ENCODE measurements at places on chromosomes 4 and X.

GRCh38 chr4:140252141-140252741, 98.3 kb upstream of the MAML3 start:
- no peak for DNase-seq

- no peak for DNase-seq
Observed at GRCh38 chr4:1030031-1030430, 18.6 kb downstream of the FGFRL1 start.

- no peak for DNase-seq
Observed at GRCh38 chrX:100297728-100298127, 112.3 kb downstream of the PCDH19 start.

GRCh38 chrX:51608126-51608525, 10.6 kb downstream of the CENPVL3 start:
- no peak for DNase-seq

- DNase-seq, result no peak
Observed at GRCh38 chr4:17109126-17109525, 210.7 kb upstream of the LDB2 start.

- DNase-seq, result no peak
Observed at GRCh38 chr4:1798580-1799386, 5.7 kb downstream of the FGFR3 start.

DNA sequence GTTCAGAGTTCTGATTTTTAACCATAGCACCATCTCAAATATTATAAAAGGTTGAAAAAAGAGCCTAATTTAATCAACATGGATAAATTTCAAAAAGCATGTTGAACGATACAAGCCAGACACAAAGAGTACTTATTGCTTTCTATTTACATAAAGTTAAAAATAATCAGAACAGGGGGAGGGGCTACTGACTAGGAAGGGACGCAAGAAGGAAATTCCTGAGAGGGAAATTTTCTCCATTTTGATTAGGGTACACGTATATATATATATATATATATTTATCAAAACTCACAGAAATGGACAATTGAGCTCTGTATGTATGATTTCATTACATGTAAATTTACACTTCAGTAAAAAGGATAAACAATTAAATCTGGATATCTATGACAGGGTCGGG, 482 bp upstream of the MBTPS2 start:
- no peak for DNase-seq

DNA sequence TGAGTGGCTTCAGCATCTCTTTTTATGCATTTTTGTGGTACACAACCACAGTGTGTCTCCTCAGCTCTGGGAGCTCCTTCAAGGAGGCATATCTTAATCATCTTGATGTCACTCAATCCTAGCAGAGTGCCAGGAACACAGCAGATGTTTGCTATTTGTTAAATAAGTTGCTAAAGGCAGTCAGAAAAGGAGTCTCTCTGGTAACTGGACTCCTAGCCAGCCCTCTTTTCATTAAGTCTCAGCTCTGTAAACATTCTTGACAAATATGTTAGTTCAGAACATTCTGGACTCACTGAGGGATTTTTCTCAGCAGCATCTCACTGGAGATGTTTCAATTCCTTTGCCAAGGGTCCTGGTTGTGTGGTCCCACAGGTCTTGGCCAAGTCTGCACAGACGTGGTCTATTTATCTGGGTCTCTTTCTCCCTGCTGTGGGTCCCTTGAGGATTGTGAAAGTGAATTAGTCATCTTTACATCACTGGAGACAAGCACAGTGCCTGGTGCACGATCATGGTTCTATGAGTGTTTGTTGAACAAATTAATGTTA, 20.3 kb upstream of the FAM9C start:
- DNase-seq, result no peak

DNA sequence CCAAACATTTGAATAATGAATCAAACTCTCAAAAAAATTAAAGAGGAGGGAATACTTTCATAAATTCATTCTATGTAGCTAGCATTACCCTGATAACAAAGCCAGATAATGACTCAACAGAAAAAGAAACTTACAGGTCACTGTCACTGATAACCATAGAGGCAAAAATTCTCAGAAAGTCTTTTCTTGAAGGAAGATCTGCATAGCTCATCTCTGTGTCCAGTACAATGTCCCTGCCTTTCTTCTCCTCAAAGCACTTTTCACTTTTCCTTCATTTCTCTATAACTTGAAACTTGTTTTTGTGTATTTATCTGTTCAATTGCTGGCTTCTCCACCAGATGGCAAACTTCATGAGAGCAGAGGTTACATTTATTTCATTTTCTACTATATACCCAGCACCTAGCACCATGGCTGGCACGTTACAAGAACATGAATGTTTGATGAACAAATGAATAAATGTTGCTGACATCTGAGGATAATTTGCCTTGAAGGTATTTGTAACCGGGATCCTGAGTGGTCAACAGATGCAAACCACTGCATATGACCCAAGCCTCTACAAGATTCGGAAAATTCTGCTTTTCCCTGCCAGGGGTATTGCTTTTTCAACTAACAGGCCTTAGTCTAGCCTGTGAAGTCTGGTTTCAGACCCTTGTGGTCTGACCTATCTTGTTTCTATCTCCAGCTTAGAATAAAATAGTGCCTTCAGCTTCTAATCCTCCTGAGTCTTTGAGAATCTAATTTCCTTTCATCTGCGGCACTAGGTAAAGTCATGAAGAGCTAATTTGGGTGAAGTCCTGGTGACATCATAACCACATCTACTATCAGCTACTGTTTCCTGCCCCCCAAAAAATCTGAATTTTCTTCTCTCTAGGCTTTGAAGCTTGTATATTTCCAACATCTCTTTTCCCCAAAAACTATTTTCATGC, 52.5 kb upstream of the ANTXR2 start:
- DNase-seq, result no peak

GRCh38 chr4:13514722-13515121, 29.6 kb downstream of the NKX3-2 start:
- no peak for DNase-seq

DNA sequence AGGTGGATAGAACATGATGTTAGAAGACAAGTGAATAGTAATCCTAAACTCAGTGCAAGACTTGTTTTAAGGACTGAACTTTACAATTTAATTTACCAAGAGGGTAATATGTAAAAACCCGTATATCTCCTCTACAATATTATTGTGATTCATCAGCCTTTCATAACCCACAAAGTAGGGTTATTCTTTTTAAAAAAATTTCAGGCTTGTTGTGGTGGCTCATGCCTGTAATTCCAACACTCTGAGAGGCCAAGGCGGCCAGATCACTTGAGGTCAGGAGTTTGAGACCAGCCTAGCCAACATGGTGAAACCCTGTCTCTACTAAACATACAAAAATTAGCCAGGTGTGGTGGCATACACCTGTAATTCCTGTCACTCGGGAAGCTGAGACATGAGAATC, 7.2 kb downstream of the IBSP start:
- DNase-seq, result no peak

- DNase-seq, result no peak
Observed at GRCh38 chrX:69503228-69503781, 821 bp upstream of the NALF2 start.

- no peak for DNase-seq
Observed at GRCh38 chr4:176566769-176567168, 226.0 kb downstream of the VEGFC start.

DNA sequence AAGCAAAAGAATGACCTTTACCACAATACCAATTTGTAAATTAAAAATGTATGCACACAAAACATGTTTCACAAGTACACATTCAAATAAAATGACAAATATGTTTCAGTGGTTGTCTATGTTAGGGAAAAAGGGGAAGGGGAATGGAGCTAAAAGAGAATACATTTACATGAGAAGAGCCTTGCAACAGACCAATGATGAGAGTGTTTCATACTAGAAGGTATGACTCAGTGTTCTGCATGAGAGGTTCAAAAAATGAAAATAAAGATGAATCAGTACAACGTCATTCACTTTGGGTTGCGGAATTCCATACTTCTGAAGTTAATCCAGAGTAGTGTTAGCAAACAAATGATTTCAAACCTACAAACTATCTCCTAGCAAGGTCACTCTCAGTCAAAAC, 51.7 kb downstream of the RPGR start:
- no peak for DNase-seq

DNA sequence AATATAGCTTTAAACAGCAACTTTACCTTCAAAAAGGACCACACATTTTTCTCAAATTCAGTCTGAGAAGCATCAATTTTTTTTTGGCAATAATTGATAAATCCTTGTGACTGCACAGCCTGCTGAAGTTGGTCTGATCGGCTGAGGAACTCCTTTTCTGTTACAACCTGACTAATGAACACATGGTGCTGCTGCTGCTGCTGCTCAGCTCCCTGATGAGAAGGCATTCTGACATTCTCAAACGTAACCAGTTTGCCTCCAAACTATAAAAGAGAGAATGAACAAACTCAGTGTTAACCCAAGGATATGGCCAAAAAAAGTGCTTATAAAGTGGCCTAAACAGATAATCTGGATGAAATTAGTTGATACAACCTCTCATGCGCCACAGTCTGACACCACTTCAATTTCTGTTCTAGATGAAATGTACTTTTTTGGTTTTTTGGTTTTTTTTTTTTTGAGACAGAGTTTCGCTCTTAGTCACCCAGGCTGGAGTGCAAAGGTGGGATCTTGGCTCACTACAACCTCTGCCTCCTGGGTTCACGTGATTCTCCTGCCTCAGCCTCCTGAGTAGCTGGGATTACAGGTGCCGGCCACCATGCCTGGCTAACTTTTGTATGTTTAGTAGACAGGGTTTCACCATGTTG, 26.5 kb downstream of the SEC31A start:
- DNase-seq, result no peak

DNA sequence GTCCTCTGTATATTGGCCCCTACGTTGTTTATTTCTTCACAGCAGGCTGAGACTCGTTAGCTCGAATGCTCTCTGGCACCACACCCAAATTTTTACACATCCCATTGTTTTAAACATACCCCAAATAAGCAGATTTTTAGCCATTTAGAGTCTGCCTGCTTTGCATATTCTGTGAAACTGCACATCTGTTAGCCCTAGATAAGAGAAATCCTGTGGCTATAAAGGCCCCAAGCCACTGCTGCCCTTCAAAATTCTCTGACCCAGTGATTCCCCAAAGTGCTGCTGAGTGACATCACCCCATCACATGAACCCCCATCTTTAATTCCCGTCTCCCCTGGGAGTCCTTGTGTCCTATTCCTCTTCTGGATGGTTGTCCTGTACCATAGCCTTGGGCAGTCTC, 20.8 kb downstream of the TEX13C start:
- no peak for DNase-seq

- no peak for DNase-seq
Observed at GRCh38 chr4:20176881-20177280, 74.8 kb upstream of the SLIT2 start.

GRCh38 chr4:73668782-73669201, 48.6 kb upstream of the RASSF6 start:
- DNase-seq, result no peak

GRCh38 chr4:80336582-80336981, 1.1 kb downstream of the CFAP299 start:
- DNase-seq, result no peak

DNA sequence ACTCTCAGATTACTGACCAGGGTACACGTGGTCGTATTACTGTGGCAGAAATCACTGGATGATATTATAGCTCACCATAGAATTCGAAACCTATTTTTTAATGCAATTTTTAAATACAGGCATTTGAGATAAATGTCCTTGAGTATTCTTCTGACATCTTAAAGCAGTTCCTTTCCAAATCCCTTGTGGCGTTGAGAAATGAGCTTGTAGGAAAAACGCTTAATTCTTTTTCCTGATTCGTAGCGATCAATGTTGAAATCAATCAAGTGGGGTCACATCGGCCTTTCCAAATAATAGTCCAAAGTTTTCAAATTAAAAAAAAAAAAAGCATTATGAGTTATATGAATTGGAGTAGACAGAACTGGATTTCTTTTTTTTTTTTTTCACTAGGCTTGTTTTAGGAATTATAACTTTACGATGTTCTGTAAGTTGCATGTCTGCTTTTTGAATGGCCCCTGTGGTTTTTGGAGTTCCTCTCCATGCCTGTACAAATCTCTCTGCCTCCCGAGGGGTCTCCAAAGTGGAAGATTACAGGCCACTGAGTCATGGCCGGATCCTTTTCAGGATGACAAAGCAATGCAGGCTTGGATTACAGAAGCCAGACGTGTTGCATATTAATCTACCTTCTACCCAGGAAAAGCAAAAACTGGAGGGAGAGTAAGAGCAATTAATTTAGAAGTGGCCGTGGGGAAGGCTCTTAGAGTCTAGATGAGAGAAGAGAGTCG, 226.1 kb downstream of the SHOX start:
- no peak for DNase-seq

GRCh38 chr4:35252866-35253265, 991.4 kb downstream of the ARAP2 start:
- DNase-seq, result no peak

DNA sequence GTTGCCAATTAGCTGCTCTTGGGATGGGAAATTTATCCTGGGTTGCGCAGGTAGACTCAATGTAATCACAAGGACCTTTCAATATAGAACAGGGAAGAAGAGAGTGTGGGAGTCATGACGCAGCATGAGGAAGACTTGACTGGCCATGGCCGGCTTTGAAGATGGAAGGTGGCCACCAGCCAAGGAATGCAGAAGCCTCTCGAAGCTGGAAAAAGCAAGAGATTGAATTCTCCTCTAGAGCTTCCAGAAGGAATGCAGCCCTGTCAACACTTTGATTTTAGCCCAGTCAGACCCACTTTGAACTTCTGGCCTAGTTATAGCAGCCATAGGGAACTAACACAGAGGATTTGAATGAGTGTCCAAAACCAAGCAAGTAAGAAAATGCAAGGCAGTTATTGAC, 14.7 kb upstream of the SH3KBP1 start:
- no peak for DNase-seq

DNA sequence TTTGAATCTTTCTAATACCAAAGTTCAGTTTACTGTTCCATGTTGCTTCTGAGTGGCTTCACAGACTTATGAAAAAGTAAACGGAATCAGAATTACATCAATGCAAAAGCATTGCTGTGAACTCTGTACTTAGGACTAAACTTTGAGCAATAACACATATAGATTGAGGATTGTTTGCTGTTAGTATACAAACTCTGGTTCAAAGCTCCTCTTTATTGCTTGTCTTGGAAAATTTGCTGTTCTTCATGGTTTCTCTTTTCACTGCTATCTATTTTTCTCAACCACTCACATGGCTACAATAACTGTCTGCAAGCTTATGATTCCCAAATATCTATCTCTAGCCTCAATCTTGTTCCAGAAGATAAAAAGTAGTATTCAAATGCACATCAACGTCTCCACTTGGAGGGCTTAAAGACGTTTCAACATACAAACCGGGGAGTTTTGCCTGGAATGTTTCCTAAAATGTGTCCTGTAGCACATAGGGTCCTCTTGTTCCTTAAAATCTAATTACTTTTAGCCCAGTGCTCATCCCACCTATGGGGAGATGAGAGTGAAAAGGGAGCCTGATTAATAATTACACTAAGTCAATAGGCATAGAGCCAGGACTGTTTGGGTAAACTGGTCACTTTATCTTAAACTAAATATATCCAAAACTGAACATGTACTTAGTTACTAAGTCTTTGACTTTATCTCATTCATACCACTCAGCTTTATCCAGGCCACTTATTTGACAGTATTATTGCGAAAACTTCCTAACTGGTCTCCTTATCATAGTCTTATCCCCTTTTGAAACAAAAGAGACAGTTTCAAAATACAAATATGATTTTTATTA, 3.6 kb upstream of the AFP start:
- no peak for DNase-seq
